GM04503 (cell line): ENCODE measurements at places on chromosomes 12 and 14.

DNA sequence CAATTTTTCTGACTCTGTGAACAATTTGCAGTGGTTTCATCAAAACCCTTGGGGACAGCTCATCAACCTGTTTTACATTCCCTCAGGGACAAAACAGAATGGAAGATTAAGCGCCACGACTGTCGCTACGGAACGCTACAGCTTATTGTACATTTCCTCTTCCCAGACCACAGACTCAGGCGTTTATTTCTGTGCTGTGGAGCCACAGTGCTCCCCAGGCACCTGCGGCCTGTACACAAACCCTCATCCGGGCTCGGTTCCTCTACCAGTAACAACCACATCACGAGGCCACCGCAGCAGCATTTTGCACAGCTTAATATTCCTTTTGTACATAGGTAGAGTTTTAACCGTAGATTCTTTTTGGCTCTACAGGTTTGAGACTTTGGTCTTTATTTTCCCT lies 397.4 kb upstream of the OR4E1 start:
- DNase-seq: no peak

- no peak for DNase-seq
Measured at GRCh38 chr12:100593490-100593889, 20.0 kb downstream of the GAS2L3 start.

- DNase-seq: no peak
Measured at GRCh38 chr12:953776-954175, 4.3 kb upstream of the RAD52 start.

GRCh38 chr14:105446971-105447370 lies 27.3 kb downstream of the MTA1 start:
- DNase-seq: no peak

DNA sequence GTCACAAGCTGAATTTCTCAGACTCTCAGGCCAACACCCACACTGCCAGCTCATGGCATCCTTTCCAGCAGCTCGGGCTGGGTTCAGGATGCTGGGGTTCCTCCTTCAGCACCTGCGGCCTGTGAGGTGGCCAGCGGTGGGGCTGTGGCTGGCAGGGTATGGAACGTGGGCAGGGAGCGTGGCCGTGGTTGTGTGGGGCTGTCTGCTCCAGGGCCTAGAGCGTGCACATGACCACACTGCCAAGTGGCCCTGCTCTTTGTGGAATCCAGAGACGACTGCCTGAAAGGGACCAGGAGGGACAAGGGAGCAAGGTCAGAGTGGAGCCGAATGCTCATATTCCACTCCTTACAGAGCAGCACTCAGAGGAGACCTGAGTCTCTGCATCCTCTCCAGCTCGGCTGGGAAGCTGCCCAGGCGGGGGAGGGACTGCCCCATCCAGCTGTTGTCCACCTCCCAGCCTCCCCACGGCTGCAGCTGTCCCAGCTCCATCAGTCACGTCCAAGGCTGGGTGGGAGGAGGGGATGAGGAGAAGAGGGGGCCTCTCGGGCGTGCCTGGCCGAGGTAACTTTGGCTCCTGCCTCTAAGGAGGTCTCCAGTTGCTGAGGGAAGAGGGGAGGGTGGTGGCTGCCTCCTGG lies 71.3 kb downstream of the TSPAN9 start:
- no peak for DNase-seq
